ENCODE measurements at places on chromosomes 7 and 10.
A peak's percentile ranks its signal among the peaks of the same experiment; 100 is the strongest.

DNA sequence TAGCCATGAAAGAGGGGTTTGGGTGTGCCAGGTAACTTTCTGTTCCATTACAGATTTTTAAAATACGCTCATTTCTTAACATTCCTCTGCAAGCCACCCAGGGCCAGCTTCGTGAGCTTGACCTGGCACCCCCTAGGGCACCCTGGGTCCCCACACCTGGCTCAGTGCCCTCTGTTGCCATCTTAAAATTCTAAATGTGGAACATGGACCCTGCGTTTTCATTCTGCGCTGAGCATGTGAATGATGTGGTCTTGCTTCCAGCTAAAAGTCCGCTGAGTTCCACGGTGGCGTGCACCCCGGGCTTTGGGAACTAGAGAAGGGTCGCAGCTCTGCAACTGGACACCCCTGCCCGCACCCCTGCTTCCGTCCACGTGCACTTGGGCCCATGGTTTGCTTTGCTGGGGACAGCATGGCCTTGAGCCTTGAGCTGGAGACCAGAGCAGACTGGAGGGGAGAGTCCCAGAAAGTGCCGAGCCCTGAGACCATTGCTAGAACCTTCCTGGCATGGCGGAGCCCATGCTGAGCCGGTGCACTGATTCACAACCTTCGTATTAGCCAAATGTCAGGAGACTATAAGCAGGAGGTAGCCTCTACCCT, 91.1 kb downstream of the RGS10 start:
- peaks cover 23% of the 10 kb centered on the region for H3K4me1 ChIP-seq
- H3K4me3 ChIP-seq, result no peak overlapping the region
- no peak overlapping the region for H3K27ac ChIP-seq

DNA sequence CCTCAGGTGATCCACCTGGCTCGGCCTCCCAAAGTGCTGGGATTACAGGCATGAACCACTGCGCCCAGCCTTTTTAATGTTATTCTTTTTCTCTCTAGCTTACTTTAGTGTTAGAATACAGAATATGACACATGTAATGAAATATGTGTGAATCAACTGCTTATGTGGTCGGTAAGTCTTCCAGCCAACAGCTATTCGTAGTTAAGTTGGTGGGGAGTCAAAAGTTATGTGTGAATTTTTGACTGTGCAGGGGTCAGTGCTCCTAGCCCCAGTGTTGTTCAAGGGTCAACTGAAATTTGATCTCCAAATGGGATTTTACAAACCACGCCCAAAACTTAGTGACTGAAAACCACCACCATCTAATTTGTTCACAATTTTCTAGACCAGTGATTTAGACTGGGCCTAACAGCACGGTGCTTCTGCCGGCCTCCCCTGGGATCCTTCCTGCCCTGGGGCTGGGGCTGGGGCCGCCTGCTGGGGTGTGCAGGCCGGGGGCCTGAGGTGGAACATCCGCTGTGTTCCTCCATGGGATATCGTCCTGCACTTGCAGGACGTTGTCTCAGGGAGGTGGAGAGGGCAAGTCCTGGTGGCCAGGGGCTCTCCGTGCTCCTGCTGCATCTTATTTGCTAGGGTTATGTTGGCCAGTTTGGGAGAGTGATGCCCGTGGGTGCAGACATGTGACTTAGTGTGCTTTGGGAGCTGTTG, 24.5 kb upstream of the GRB10 start:
- H3K4me1 ChIP-seq, result peaks cover 19% of the 10 kb centered on the region
- no peaks in the 10 kb centered on the region for H3K36me3 ChIP-seq
- peak; percentile 28 for DNase-seq
- H3K27ac ChIP-seq, result no peak overlapping the region

DNA sequence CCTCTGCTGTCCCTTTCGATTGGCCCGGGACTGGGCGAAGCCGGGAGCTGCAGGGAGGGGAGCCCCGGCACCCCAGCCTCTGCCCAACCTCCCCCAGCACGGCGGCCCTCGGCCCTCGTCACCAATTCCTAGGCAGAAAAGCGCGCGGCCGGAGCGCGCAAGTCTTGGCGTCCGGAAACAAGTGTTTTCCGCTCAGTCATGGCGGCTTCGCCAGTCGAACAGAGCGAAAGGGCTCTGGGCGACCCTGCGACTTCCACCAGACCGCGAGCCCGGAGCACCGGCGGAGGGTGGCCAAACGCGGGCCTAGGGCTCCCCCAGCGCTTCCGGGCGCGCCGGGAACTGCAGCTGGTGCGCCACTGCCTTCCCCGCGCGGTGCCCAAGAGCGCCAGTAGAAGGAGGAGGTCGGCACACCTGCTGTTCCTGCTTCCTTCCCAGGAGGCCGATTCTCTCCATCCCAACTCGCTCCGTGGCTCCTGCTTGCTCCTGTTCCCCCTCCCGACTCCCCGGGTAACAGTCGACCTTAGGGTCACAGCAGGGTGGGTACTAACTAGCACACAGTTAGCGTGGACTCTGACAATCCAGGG, 729.9 kb downstream of the ZWINT start:
- H3K27ac ChIP-seq, result no peak overlapping the region
- peaks cover 13% of the 10 kb centered on the region for H3K4me1 ChIP-seq
- H3K4me3 ChIP-seq, result peak overlapping the region; percentile 80
- DNase-seq, result peak; percentile 86

- no peak overlapping the region for H3K27ac ChIP-seq
- DNase-seq, result no peak
- H3K36me3 ChIP-seq, result peaks cover 30% of the 10 kb centered on the region
These were observed 9.2 kb downstream of the BNIP3 start for GRCh38 chr10:131972474-131973071.

- no peak overlapping the region for H3K27ac ChIP-seq
- no peak for DNase-seq
- no peaks in the 10 kb centered on the region for H3K27me3 ChIP-seq
- H3K4me1 ChIP-seq, result no peaks in the 10 kb centered on the region
- no peak overlapping the region for H3K4me3 ChIP-seq
These were observed 19.8 kb upstream of the TOMM7 start for GRCh38 chr7:22842383-22842941.

DNA sequence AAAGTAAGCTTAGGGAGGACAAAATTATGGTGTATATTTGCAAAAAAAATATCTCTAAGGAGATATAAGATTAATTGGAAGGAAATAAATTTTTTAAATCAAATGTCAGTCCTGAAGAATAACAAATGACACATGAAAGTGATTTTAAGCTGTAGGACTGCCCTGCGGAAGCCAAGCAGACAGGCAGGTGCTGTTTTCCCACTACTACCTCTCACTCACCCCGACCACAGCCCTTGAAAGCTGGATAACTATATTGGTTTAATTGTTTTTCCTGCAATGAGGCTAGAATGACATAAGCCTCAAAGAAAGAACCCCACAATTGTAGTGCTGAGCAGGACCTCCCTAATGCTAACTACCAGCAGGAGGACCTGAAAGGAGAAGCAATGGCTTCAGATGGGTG, 68.6 kb upstream of the VIPR2 start:
- H3K27ac ChIP-seq, result no peak overlapping the region
- no peak overlapping the region for H3K4me3 ChIP-seq
- peaks cover 8% of the 10 kb centered on the region for H3K4me1 ChIP-seq
